ENCODE measurements at places on chromosomes 12 and 14.

DNA sequence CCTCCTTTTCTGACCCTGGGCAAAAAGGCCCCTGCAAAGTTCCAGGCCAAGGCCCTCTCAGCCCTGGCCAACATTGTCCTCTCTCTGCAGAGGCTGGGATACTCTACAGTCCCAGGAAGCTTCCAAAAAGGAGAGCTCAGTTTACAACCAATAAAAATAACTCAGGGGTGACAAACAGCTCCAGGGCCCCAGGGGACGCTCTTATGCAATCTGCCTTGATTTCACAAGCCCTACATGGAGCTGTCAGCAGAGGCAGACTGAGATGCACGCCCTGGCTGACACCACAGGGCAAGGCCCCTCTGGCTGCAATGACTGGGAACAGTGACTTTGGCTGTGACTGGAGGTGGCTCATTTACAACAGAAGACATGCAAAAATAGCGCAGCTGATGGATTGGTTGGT, 129.0 kb upstream of the MED13L start:
- peak; percentile 96 for DNase-seq

DNA sequence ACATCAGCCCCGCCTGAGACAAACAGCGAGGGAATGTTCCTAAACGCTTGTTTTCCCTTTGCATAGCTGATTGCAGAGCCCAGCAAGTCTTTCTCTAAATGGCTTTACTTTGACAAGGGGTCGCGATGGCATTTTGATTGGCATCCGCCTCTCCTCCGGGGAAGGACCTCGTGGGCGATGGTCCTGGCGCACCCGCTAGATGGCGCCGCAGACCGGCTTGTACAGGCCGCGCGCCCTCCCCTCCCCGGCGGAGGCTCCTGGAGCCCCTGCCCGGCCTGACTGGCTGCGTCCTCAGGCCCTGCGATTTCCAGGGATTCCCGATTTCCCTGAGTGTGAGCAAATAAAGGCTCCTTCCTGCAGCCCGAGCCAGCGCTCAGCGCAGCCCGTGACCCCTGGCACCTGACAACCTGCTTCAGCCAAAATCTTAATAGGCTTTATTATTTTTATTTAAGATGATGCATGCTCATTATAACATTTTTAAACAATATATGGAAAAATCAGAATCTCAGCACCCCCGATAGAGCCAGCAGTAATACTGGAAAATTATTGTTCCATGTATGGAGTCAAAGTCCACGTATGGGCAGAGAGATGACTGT, 468.3 kb downstream of the AACS start:
- DNase-seq = no peak

DNA sequence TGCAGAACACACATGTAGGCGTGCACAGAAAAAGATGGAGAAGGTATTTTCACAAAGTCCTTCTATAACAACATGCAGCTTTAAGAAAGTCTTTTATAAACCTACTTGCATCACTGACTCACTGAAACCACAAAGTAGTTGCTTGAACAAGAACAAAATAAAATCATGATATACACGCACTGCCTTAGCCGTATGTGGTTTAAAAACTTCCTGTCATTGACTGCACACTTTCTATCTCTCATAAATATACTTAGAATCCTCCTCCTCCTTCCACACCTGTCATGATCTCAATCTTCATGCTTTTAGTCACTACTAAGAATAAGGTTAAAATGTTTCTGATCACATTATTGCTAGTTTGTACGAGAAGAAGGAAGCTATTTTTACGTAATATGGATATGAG, 31.8 kb upstream of the RAD51AP1 start:
- peak; percentile 70 for DNase-seq

DNA sequence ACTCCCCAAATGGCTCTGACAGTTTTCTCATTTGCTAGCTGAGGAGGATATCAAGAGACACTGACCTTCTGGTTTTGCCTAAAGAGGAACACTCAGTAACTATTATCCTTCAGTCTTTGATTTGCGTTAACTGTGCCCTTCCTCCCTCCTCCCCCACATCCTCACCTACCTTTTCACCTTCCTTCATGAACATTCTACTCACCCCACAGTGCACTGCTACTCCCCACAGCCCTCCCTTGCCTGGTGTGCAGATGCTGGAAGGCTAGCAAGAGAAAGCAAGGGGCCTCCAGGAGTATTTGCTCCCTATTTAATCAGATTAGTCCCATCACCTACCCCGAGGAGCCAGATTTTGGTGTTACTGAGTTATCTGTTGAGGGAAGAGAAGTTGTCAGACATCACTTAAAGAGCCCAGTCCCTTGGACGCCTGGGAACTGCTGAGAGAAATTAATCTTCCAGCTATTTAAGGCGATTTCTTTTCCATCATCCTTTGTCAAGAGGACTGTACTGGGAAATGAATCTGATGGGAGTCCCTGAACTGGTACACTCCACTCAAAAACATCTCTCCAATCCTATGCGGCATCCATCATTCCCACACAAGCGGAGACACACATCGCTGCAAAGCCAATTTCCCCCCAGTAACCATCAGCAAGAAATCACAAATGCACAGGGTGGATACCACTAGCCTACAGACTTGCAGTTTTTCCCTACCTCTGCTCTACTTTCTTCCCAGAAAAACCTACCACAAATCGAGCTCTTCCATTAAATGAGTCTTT, 11.5 kb downstream of the PSMB5 start:
- DNase-seq = no peak

- DNase-seq = no peak
Measured at GRCh38 chr12:67546746-67547145, 101.8 kb upstream of the DYRK2 start.

DNA sequence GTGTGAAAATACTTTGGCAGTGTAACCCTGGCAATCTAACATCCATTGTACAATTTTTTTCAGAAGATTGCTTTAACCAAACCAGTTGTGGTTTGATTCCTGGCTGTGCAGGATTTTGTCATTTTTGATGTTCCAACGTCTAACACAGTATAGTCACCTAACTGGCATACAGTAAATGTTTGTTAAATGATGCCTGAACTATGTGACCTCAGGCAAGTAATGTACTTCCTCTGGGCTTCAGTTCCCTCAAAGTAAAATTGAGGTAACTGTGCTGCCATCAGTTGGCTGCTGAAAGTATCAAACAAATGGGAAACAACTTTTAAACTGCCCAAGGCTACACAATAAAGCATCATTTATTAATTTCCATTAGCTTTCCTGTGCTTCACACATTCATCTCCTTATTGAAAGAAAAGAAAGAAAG, 4.3 kb downstream of the TM7SF3 start:
- DNase-seq = peak; percentile 43

GRCh38 chr14:89479802-89480201, 62.8 kb upstream of the FOXN3 start:
- DNase-seq = peak; percentile 62

DNA sequence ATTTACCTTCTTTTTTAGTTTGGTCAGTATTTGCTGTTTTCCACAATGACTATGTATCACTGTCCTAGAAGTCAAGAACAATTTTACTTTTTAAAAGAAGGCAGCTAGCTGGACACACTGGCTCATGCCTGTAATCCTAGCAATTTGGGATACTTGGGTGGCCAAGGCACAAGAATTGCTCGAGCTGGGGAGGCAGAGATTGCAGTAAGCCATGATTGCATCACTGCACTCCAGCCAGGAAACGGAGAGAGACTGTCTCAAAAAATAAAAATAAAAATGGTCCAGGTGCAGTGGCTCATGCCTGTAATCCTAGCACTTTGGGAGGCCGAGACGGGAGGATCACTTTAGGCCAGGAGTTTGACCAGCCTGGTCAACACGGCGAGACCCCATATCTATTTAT, 28.3 kb downstream of the MDM1 start:
- DNase-seq = no peak
